ENCODE measurements at places on chromosomes 13 and 19.

- peak; percentile 2 for DNase-seq
Measured at GRCh38 chr19:30647891-30648720, 275.9 kb downstream of the ZNF536 start.

DNA sequence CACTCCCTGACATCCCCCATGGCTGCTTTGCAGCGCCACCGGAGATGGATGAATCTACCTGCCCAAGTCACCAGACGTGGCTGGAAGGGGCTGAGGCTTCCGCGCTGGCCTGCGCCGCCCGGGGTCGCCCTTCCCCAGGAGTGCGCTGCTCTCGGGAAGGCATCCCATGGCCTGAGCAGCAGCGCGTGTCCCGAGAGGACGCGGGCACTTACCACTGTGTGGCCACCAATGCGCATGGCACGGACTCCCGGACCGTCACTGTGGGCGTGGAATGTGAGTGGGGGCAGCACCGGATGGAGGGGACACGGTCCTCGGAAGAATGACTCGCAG lies 4.6 kb downstream of the ICAM5 start:
- no peak for DNase-seq

DNA sequence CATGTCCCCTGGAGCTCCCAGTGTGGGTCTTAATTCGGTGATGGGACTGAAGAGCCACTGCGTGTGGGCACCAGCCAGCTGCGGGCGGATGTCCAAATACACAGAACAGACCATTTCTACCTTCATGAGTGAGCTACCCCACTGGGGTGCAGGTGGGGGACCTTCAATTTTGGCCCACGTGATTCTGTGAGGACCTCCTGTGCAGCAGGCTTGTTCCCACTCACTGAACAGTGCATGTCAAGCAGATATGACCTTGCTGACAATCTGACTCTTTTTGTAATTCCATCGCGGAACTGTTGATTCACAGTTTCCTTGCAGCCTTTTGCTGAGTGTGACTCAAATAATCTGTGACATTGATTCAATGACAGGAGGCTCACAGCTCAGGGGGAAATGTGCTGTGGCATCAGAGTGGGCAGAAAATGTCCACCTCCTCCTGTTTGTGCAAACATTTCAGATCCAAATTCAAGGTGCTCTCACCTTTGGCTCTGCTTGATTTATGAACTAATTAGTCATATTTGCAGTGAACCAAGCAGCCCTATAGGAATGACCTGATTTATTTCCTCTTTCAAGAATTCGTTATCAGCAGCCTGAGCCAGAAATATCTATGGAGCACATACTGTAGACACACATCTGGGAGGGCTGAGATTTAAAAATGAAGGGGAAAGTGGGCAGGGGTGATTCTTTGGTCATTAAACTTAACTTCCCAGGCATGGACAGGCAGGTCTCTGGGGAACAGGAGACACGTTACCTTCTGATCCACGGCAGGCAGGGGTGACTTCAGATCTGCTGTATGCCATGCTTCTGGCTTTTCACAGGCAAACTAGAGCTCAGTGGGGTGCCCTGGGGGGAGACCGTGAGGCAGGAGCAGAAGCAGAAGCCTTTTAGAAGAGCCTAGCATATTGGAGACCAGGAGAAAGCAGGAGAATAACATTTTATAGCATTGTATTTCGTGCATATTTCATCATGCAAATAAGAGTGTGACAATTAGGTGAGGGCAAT lies 170.0 kb upstream of the KL start:
- no peak for DNase-seq

GRCh38 chr19:277131-277530 lies 14.1 kb downstream of the PLPP2 start:
- DNase-seq, result no peak

GRCh38 chr19:13986348-13986904 lies 19.7 kb downstream of the RFX1 start:
- DNase-seq, result no peak

DNA sequence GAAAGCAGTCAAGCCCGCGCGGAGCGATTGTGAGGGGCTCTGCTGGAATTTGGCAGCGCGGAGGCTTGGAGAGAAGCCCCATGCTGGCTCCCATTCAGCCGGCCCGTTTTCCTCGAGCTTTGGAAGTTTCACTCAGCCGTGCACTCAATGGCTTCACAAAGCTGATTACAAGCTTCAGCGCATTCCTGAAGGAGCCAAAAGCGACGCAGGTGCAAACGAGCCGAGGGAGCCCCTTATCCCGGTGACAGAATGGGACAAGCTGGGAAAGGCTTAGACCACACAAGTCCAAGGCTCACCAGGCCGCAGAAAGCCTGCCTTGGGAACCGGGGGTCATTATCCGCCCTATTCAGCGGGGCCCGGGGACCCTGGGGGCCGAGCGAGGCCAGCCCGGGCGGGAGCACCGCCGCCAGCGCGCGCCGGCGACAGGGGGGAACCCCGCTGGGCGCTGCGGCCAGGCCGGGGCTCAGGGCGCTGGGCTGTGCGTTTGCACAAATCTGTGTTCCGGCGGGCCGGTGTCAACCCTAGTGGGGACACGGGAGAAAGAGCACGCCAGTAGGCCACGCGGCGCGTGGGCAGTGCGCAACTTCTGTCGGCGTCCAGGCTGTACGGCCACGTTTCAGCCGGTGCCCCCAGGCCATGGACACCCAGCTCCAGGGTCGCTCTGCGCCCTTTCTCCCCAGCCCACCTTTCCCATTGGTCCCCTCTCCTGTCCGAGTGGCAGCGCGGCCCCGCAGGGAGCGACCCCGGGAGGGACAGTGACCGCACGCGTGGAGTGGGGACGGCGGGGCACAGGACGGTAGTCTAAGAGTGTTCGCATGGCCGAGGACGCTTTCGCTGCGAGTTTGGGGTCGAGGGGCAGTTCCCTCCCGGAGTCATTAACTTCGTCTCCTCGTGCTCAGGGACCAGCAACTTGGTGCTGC lies 37.3 kb downstream of the SOX1 start:
- DNase-seq, result no peak

DNA sequence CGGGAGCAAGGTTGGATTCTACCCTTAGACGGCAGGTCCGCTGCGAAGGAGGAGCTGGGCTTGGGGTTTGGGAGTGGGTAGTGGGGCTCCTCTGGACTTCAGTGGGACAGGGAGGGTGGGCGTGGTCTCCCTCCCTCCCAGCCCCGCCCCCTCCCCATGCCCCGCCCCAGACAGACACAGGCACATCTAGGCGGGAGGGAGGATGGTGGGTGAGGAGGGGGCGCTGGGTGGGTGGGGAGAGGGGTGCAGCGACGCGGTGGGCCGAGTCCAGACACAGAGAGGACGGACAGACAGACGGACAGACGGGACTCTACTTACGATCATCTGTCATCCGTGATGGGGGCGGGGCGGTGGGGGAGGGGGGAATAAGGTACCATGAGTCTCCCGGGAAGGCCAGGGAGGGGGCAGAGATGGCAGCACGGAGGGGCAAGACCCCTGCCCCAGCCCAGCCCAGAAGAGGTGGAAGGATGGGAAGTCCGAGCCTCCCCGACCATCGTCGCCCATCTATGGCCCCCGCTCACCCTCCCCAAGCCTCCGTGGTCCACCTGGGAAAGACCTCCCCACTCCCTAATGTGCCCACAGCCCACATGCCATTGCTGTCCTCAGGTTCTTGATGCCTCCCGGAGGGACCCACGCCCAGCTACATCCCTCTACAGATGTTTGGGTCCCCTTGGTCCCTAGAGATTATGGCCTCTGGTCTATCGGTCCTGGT lies 64.8 kb downstream of the UNC13A start:
- DNase-seq, result no peak

GRCh38 chr13:51902776-51903175 lies 41.0 kb downstream of the CCDC70 start:
- DNase-seq, result no peak

- DNase-seq, result no peak
Measured at GRCh38 chr13:23690668-23691067, 120.5 kb downstream of the TNFRSF19 start.

GRCh38 chr13:58804832-58805231 lies 1173.3 kb downstream of the PCDH17 start:
- DNase-seq, result no peak

- no peak for DNase-seq
Measured at GRCh38 chr19:903266-903797, 9.7 kb downstream of the R3HDM4 start.

- no peak for DNase-seq
Measured at GRCh38 chr13:53143757-53144339, 115.2 kb downstream of the OLFM4 start.

DNA sequence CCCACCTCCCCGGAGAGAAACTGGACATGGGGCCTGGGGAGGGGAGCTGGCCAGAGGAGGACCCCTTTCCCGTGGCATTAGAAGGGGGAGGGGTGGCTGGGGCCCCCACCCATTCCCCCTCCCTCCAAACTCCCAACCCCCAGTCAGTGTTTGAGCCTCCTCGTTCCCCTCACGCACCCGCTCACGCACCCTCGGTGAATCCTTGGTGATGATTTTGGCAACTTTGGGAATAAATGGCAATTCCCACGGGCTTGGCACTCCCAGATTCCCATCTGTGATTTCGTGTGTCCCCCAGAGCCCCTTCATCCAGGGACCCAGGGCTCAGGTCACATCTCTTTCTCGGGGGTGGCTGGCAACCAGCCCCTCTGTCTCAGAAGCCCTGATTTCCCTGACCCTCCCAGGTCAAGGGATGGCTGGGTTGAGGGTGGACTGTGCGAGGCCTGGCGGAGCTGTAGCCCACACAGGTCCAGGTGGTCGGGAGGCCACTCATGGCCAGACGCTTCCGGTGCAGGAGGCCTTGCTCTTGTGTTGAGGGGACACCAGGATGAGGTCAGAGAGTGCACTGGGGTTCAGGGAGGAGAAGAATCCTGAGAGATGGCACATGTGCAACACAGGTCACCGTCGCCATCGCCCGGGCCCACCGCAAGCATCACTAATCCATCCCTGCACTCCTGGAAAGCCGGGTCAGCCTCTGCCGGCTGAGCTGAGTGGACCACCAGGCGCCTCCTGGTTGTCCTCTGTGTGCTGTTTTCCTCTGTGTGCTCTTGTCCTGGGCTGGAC lies 20.7 kb downstream of the EPN1 start:
- no peak for DNase-seq

GRCh38 chr13:96415831-96416385 lies 326.0 kb downstream of the HS6ST3 start:
- DNase-seq, result no peak

DNA sequence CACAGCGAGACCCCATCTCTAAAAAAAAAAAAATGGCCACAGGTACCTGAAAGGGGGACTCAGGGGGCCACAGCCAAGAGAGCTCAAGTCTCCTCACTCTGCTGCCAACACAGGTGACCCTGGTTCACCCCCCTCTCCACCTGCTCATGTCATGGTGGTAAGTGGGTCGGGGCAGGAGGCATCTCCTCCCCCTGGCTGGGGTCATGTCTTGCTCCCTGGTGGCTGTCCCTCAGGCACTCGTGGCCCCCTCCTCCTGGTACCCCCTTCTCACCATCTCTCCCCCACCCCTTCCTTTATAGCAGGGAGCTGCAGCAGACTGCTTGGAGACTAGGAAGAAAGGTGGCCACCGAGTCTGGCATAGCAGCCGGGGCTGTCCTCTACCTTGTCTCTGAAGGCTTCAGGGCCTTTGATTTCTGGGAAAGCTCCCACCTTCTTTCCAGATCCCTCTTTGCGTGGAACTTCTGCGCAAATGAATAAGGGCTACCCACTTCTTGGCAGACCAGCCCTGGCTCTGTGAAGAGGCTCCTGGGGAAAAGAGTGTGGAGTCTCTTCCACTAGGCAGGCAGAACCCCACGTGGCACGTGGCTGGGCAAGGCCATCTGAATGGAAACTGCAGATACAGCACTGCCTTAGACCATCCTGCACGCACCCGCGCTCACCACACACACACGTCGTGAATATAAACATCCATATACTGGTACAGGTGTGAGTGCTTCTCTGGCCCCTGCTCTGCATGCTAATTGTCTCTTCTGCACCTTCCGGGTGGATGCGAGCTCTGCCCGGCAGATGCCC lies 20.1 kb upstream of the MIER2 start:
- DNase-seq, result no peak

- DNase-seq, result peak; percentile 28
Measured at GRCh38 chr19:18520848-18521691, 800 bp downstream of the ELL start.

All from RKO (cell line).